Activated CD8-positive, alpha-beta memory T cell treated with anti-CD3 and anti-CD28 coated beads, Interleukin-2, amount 50 U/mL, for 4 hours (primary cell): ENCODE measurements at places on chromosomes 5 and 9.

DNA sequence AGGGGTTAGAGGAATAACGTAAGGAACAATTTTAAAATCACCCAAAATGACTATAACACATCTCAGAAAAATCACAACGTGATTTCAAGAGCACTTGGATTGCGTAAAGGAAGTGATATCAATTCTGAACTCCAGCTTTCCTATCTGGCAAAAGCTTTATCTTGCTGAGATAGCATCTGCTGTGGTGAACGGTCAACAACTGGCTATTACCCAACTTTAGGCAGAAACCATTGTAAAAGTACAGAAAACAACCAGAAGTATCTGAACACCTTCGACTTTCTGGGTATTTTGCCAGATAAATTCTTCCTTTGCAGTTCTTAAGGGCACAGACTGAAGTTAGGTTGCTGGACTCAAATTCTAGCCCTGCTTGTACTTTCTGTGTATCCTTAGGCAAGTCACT lies 9.2 kb downstream of the ABLIM3 start:
- DNase-seq, result no peak

GRCh38 chr9:110153431-110153830 lies 54.5 kb downstream of the C9orf152 start:
- no peak for DNase-seq

- DNase-seq, result no peak
Observed at GRCh38 chr5:180323160-180323559, 30.0 kb downstream of the GFPT2 start.

- no peak for DNase-seq
Observed at GRCh38 chr5:39420482-39421145, 4.2 kb downstream of the DAB2 start.

DNA sequence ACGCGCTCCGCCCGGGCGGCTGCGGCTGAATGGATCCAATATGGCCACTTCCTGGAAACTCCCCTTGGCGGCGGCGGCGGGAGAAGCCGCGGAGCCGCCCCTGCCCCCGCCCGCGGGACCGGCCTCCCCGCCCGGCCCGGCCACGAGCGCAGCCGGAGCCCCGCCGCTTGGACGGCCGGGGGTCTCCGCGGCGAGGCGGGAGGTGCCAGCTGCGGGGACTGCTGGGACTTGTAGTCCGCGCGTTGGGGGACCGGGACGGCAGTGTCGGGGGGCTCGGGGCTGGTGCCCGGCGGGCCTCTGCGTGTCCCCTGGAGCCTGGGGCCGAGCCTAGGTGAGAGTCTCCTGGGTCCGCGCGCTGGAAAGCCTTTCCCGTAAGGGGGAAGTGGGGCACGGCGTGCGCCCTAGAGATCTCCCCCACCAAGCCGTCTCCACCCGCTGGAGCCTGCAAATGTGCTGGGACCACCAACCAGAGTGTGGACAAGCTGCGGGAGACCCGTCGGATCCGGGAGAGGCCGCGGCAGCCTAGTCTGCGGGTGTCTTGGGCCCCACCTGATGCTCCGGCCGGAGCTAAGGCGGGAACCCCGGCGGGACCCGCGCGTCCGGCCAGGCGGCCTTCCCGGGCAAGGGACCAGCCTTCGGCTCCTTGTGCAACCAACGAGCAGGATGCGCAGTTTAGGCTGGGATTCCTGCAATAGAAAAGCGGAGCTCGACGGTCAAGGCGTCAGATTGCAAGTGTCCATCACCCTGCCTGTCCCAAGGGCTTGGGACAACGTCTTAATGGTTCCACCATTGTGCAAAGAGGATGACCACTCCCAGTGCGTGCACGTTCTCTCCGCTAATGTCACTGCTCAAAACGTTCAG lies at the start of gene SEPTIN8:
Gene SEPTIN8, minus strand, starts transcription at position 31 of the 861 bp plus-strand sequence. CDS start 102 bp downstream, outside the sequence.
- peak; percentile 35 for DNase-seq

- DNase-seq, result no peak
Observed at GRCh38 chr9:83283528-83283927, 220.6 kb upstream of the RASEF start.

DNA sequence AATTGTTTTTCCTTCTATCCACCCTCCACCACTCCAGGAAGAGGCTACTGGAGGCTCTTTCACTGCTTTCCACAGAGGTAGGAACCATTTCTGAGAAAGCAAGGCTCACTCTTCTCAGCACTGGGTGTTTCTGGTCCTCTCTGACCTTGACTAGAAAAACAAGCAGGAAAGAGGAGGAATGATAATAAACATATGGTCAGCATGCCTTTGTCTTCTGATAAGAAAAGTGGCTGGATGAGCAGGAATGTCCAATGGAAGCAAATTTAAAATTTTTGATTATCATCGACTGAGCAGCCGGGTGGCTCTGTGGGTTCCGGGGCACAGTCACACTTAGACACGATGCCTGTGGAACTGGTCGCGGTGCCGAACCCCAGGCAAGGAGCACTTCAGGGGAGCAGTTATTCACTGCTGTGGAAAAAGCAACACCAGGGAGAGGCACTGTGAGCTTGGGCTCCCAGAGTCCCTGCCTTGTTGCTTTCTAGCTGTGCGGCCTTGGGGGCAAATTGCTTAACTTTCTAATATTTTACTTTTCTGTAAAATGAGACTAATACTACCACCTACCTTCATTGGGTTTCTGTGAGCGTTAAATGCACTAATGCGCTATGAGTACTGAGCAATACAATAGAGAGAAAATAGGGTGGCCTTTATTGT lies 157.0 kb upstream of the LHFPL2 start:
- DNase-seq, result no peak

GRCh38 chr5:7657153-7657552 lies 193.8 kb downstream of the CFAP90 start:
- DNase-seq, result no peak

DNA sequence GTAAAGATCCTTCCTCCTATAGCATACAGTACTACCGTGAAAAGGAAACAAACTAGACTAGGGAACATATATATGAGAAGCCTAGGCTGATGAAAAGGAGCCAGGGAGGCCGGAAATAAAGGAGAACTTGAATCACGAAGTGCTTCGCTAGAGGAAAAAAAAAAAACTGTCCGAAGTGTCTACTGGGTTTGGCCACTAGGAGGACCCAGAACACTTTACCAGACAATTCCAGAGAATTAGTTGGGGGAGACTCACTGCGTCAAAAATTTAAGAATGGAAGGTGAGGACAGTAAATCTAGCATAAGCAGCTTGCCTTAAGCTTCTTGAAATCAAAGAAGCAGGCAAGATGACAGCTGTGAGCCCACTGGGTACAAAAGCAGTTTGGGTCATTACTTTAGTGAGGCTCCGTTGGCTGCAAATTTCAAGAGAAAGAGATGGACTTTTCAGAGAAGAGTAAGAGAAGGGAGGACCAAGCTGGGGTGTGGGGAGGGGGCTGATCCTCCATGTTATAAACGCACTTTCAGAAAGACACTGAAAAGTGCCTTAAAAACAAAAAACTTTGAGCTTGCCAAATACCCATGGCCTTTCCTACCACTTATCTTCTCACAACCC lies 47.4 kb downstream of the P4HA2 start:
- no peak for DNase-seq

- peak; percentile 93 for DNase-seq
Observed at GRCh38 chr5:140107312-140108092, 6.4 kb upstream of the PURA start.

DNA sequence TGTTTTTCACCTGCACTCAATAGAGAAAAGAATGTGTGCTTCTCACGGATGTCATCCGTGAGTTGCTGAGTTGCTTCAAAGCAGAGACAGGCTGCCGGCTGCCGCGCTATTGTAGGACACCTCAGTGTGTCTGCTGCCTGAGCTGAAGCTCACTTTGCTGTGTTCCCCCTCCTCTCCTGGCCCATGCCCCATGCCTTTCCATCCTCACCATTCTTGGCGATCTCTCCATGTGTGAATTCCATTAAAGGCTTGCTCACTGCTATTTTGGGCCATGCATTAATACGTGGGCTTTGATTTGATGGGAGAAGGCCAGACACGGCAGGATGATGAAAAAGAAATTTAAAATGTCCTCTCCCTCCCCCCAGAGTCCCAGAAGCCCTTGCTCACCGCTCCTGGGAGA lies 14.5 kb downstream of the ADAM19 start:
- DNase-seq, result no peak

DNA sequence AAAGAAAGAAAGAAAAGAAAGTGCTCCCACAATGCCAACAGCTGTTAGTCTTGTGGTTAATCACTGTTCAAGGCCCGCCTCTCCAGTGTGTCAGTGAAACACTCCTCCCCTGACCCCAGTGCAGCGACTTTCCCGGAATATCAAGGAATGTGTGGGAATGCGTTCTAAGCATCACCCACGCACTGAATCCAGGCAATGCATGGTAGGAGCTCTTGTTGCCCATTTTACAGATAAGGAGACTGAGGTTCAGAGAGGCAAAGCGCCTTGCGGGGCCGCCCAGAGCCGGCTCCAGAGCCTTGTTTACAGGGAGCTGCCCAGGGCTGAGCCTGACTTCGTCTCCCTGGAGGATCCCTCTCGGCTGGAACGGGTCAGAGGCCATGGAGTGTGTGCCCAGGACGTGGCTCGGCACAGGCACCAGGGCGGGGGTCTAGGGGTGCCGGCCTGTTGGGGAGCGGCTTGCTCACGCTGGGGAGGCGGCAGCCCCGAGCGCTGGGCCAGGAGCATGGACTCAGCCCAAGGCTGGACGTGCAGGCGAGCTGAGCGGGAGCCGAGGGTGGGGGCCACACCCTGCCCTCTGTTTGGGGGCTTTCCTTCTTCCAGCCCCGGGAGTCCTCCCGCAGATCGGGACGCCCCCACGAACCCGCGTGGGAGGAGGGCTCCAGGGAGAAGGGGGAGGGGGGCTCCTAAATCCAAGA lies 823 bp downstream of the ST6GALNAC6 start:
- no peak for DNase-seq

- no peak for DNase-seq
Observed at GRCh38 chr9:8331507-8332330, 532.1 kb upstream of the DMAC1 start.

DNA sequence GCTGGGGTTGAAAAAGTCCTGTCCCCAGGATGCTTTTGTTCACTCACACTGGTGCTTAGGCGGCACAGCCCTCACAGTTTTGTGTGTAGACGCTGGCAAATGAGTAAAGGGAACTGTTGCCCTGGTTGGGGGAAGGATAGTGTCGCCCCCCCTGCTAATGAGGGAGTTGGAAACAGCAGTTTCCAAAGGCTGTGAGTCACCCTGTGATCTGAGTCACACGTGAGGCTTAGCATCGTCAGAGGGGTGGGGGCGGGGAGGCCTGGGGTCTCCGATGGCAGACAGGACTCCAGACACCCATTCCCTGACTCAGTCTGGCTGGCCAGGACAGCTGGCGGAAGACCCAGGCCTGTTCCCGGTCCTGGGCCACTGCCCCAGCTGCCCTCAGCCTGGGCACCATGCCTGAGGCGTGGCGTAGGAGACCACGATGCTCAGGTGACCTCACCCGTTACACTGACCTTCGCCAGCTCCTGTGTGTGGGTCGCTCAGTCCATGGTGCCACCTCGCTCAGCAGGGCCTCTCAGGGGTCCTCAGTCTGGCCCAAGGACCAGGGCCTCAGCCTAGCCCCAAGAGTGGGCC lies 2.9 kb downstream of the DNAJB5 start:
- peak; percentile 69 for DNase-seq

GRCh38 chr9:5762421-5762820 lies 70.5 kb downstream of the ERMP1 start:
- DNase-seq, result no peak

DNA sequence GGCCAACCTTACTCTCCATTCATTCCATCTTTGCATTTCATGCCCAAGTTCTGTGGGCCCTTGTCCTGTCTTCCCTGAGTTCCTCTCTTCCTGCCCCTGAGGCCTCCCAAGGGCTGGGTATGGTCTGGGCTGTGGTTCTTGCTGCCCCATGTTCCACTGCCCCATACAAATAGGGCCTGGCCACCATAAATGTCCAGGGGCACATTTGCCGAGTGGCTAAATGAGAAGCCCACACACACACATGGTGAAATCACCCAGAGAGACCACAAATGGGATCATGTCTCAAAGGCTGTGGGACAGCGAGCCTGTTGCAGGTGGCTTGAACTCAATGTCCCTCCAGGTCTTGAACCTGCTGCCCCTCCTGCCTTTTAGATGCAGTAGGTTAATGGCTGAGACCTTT lies 1.2 kb downstream of the TIFAB start:
- no peak for DNase-seq

DNA sequence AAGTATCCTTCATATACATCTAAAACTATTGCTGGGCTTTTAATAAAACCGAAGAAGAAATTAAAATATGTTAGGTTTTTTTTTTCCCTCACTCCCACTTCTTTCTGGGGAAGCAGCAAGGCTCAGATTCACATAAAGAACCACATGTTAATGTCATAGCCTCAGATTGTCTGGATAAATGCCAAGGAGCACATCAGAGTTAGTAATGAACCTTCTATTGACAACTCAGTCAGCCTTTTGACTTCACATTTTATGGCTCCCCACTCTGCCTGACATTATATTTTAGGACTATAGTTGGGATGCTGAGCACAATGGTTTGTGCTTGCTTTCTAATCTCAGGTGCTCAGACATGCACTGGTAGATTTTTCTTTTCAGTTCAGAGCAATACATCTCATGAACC lies 21.8 kb downstream of the DMAC1 start:
- no peak for DNase-seq

- no peak for DNase-seq
Observed at GRCh38 chr9:83569326-83569725, 31.1 kb upstream of the FRMD3 start.

DNA sequence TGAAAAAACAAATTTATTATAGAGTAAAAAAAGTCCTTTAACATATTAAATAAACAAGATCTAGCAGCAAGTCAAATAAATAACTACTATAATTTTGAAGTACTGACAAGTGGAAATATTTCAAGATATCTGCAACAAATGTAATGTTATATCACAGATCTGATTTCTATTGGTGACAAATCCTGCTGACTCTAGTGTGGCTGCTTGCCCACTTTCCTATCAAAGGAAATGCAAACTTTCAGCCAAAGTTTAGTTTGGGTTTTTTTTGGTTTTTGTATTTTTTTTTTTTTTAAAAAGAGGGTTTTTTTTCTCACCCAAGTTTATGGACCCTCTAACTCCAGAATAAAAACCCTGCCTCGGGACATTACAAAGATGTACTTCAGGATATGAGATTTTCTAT lies 12.9 kb downstream of the ADRA1B start:
- DNase-seq, result no peak

DNA sequence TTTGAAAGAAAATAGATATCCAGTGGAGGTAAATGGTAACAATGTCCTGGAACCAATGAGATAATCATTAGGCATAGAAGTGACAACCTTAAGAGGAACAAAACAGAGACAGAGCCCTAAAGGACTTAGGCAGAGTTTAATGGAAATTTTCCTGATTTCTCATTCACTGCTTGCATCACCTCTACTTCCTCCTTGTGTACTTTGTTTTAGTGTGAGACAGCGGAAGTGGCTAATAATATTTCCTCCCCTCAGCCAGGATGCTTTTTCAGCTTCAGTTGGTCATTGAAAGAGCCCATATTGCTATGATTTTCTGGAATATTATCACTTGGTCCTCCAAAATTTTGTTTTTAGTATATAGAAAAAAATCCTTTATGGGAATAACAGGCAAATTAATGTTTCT lies 153.4 kb upstream of the MPDZ start:
- no peak for DNase-seq

- DNase-seq, result no peak
Observed at GRCh38 chr5:150507474-150508276, at the start of gene NDST1. NDST1 (plus strand) TSS chr5:150508131; CDS start chr5:150521255, 13,124 bp downstream.

DNA sequence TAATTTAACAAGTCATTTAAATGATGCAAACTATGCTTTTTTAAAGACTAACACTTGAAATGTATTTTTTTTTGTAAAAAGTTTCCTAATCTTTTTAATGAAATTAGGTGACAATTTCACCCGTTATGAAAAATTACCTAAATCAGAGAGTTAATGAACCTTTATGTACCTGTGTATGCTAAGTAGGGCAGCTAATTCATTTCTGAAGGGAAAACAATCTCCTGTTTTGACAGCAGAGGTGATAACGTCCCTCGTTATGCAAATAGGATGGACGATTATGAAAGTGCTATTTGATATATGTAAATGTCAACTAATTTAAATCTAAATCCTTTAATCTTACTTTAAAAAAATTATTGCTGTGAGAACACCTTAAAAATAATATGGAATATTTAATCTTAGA lies 58.8 kb downstream of the MEF2C start:
- no peak for DNase-seq
